Activated CD4-positive, alpha-beta memory T cell treated with anti-CD3 and anti-CD28 coated beads, Interleukin-2, amount 10 ng/mL, durations not matched to agents 7 days and 5 days (primary cell): ENCODE measurements at places on chromosomes 13 and 19. TPM values are rescaled to one million over a fixed set of nuclear protein-coding genes. Genes with fewer than 3 reads are reported as not detected.

Gene GARIN5A
- not detected for total RNA-seq

Gene CDC42EP5
- not detected for total RNA-seq

DNA sequence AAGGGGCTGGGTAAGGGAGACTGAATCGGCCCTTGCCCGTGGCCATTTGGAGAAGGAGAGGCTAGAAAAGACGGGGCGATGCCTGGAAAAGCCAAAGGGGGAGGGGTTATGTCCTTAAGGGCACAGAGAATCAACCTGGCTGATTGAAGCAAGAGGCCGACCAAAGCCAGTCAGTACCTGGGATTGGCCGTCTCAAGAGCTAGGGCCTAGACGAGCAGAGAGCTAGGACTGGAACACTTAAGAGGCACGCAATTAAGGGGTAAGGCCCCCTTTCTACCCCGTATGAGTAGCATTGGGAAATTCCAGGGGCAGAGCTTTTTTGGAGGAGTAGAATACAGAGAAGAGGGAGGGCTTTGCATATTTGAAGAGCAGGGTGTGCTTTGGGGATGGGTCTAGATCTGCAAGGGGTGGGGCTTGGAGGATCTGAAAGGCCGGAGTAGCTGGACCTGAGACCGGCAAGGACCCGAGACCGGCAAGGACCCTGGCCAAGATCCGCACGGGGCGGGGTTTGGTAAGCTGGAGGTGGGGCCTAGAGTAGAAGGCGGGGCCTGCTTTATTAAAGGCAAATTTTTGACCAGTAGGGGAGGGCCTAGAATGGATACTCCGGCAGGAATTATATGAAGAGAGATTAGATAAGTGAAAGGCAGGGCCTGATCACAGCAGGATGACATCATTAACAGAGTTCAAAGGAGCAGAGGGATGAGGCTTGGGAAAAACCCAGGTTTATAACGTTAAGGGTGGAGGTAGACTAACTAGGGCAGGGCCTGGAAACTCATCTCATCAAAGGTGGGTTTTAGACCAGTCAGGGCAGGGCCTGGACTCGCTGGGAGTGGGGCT, 10.7 kb upstream of the CACNG6 start:
- peaks cover 42% of the 10 kb centered on the region for H3K27me3 ChIP-seq
- peaks cover 25% of the 10 kb centered on the region for H3K4me1 ChIP-seq
- no peak overlapping the region for H3K4me3 ChIP-seq
- peaks cover 22% of the 10 kb centered on the region for H3K36me3 ChIP-seq

DNA sequence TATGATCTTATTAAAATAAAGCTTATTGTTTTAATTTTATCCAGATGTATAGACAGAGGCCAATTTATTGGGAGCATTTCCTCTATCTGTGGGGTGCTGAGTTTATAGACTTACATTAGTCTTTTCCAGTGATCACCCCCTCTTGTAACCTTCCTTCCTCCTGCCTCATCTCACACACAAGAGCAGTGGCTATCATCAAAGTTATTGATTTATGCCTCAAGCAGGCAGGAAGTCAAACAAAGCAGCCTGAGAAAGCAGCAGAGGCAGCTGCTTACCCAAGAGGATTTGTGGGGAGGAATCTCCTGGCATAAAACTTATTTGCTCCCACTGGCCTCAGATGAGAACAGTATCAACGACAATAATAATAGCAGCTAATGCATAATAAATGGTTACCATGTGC, 26.3 kb upstream of the DCLK1 start:
- DNase-seq = no peak
- H3K4me1 ChIP-seq = no peaks in the 10 kb centered on the region
- H3K36me3 ChIP-seq = no peaks in the 10 kb centered on the region
- H3K4me3 ChIP-seq = no peak overlapping the region

- no peak for DNase-seq
- no peaks in the 10 kb centered on the region for H3K36me3 ChIP-seq
- no peaks in the 10 kb centered on the region for H3K4me1 ChIP-seq
Observed at GRCh38 chr13:109192306-109192705, 562.9 kb downstream of the MYO16 start.

GRCh38 chr19:39814595-39814994, 19.4 kb downstream of the DYRK1B start:
- no peak overlapping the region for H3K27ac ChIP-seq
- H3K36me3 ChIP-seq = no peaks in the 10 kb centered on the region
- no peak overlapping the region for H3K4me3 ChIP-seq
- DNase-seq = no peak
- no peaks in the 10 kb centered on the region for H3K4me1 ChIP-seq

GRCh38 chr13:75934889-75935288, 298.8 kb downstream of the LMO7 start:
- peaks cover 3% of the 10 kb centered on the region for H3K27me3 ChIP-seq
- H3K36me3 ChIP-seq = no peaks in the 10 kb centered on the region
- H3K4me1 ChIP-seq = no peaks in the 10 kb centered on the region
- H3K4me3 ChIP-seq = no peak overlapping the region

DNA sequence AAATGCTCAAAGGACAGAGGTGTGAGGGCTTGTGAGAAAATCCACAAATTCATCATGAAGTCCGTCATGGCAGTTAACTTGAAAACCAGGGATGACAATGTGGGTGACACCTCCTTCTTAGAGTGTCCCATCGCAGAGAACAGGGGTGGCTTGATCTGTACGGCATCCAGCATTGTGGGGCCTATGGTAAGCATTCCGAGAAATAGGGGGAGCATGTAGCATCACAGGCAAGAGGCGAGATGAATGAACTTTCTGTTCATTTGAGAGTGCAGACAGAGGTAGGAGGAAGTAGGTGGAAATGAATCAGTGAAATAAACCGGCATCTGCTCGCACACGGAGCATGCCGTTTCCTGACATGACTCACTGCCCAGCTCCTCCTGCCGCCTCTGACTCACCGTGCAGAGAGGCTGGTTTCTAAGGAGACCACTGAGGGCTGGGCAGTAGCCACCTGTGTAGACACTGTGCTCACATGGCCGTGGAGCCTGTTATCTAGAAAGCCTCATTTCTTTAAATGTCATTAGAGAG, 339.0 kb downstream of the RFC3 start:
- peak; percentile 71 for DNase-seq
- H3K27me3 ChIP-seq = peaks cover 20% of the 10 kb centered on the region
- peak overlapping the region; percentile 53 for H3K4me3 ChIP-seq
- H3K4me1 ChIP-seq = peaks cover 24% of the 10 kb centered on the region
- peak overlapping the region; percentile 79 for H3K27ac ChIP-seq

DNA sequence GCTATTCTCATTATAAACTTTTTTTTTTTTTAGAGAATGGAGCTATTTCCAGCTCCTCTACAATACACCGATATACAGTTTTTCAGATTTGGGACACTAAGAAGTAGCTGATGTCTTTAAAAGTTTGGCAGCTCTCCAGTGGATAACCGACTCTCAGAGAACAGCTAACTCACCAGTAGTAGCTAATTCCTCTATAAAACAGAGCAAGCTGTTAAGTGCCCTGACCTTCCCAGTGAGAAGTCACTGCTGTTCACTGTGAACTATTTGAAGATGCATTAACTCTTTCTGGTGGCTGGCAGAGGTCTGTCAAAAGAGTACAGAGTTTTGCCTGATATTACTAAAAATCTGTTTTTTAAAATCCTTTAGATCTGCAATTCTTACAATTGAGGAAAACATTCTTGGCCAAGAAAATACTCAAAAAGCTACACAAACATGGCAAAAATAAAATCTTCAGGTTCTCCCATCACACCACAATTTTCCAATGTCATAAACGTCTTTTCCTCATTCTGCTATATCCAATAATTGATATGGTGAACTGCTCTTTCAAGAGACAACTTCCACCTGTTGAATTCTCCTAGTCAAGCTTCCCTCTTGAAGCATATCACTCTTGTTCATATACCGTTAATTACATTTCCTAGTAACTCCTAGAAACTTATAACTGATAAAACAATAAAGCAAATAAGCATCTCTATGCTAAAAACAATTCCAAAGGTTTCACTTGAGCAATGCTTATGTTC, 44.2 kb downstream of the TBC1D4 start:
- H3K4me3 ChIP-seq = no peak overlapping the region
- DNase-seq = no peak
- H3K27ac ChIP-seq = no peak overlapping the region
